ENCODE measurements at places on chromosomes 2 and 18.
A peak's percentile ranks its signal among the peaks of the same experiment; 100 is the strongest.

DNA sequence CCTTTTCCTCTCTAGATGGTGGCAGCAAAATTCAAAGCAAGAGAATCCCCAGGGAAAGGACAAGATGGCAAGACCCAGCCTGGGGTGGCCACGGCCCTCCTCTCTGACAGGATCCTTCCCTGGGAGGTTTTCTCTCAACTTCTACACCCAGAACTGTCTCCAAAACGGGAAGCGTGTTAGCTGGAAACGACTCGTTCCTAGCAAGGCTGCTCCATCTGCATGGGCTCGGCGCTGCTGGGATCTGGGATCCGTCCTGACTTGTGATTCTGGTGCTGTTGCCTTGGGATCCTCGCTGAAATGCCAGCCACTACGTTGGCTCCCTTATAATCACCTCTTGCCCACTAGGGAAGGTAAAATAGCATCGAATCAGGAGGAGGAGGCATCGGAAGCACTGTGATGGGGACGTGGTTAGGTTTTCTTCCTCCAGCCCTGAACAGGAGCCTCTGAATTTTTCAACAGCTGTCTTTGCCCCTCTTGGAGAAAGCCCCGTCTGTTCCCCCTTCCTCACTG, 514.8 kb upstream of the MYT1L start:
- DNase-seq, result no peak

- no peak for DNase-seq
Observed at GRCh38 chr2:29070526-29070925, 3.8 kb downstream of the PCARE start.

- no peak for DNase-seq
Observed at GRCh38 chr18:9885170-9886004, at the start of gene TXNDC2. Gene TXNDC2 (plus strand): TSS chr18:9885973. CDS start chr18:9886681, 708 bp downstream.

- no peak for DNase-seq
Observed at GRCh38 chr2:46010925-46011490, 286.2 kb upstream of the EPAS1 start.

- DNase-seq, result no peak
Observed at GRCh38 chr2:118726821-118727220, 120.6 kb downstream of the EN1 start.

- DNase-seq, result no peak
Observed at GRCh38 chr18:34707670-34708069, 2.4 kb upstream of the DTNA start.

GRCh38 chr18:50398099-50398498, 23.3 kb downstream of the SKA1 start:
- DNase-seq, result no peak

GRCh38 chr2:225842939-225843338, 443.4 kb downstream of the NYAP2 start:
- no peak for DNase-seq

DNA sequence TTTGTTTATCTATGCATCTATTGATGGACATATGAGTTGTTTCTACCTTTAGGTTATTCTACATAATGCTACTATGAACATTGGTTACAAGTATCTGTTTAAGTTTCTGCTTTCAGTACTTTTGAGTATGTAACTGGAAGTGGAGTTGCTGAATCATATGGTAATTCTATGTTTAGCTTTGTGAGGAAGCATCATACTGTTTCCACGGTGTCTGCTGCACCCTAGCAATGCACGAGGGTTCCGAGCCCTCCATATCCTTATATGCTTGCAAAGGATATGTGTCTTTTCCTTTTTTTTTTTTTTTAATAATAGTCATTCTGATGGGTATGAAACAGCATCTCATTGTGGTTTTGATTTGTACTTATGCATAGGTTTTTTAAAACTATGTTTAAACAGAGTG, 83.7 kb downstream of the FMNL2 start:
- no peak for DNase-seq

DNA sequence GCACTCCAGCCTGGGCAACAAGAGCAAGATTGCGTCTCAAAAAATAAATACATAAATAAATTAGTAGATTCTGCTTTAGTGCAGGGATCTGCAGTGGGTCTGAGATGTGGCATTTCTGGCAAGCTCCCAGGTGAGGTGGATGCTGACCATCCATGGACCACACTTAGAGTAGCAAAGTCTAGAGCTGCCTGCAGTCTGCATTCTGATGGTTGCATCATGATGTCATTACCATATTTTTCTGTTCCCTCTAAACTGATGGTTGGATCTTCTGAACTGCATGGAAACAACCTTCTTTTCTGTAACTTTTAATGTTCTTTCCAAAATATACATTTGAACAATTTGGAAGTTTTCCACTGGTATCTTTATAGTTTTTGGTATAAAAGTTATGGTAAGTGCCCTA, 42.9 kb downstream of the MYL12B start:
- DNase-seq, result no peak

- no peak for DNase-seq
Observed at GRCh38 chr2:68362749-68363148, 2.3 kb upstream of the PLEK start.

DNA sequence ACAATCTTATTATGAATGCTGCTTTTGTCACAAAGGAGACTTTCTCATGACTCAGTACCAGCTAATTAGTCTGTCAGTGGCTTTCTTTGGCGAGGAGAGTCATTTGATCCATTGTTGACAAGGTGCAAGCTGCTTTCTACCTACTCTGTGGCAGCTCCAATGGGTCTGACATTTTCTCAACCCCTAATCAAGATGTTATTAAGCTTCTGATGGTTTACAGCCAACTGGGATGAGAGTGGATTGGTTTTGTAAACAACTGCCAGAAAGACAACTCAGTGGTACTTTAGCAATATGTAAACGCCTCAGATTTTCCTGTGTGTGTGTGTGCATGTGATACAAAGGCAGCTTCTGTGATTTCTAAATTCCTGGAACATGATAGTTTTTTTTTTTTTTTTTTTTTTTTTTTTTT, 8.2 kb upstream of the CLIP4 start:
- no peak for DNase-seq

DNA sequence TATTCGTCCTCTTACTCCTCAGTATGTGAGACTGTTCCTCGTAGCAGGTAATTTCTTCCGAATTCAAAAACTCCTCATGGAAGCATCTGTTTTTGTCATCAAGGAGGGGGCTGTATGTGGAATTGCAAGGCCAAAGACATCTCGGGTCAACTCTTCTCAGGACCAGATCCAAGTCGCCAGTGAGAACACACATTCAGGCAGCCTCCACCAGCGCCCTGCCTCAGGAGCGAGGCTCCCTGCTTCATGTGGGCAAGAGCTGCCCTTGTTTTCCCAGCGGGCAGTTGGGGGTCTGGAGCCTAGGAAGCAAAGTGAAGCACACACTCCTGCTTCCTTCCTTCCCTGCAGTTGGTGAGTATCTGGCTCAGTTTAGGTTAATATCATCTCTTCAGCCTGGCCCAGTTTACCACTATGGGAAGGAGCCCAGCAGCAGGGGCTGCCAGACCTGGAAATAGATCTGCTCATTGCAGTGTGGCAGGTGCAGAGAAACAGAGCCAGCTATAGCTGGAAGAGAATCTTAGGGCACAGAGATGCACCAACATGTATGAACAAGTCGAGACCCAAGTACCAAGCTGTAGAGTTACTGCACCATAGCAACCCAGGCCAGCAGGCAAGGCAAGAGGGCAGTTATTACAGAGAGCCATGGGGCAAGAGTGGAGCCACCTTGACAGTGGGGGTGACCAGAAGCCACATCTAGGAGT, 25.3 kb downstream of the TMEM127 start:
- DNase-seq, result no peak

DNA sequence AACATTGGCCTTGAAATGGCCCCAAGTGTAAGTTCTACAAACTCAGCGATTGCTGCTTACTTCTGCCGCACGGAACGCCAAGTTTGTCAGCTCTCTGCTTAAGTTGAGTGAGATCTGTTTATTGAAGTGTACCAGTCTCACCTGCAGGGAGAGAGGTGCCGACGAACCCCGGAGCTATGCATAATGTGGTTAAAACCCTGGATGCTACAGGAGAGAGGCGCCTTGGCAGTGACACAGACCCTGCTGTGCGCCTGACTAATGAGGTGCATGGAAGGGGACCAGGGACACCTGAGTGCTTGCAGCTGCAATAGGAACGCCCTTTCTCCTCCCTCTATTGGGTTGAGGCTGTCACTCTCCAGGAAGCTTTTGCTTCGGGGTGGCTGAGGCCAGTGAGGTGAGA, 979 bp downstream of the SLC9A2 start:
- no peak for DNase-seq

DNA sequence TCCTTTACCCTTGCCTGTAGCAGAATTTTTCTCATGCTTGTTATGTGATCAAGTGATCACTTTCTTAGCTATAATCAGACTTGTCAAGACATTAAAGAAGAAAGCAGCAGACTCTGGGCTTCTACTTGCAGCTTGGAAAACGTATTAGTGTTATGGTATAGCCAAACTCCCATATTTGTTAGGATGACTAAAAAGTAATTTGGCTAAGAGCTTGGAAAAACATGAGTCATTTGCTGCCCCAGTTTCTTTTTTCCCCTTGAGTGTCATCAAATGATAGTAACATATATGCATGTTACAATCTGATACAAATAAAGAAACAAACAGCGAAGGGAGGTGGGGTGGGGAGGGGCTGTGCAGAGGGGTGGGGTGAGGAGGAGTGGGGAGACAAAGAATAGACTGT, 155.5 kb downstream of the IKZF2 start:
- DNase-seq, result no peak

DNA sequence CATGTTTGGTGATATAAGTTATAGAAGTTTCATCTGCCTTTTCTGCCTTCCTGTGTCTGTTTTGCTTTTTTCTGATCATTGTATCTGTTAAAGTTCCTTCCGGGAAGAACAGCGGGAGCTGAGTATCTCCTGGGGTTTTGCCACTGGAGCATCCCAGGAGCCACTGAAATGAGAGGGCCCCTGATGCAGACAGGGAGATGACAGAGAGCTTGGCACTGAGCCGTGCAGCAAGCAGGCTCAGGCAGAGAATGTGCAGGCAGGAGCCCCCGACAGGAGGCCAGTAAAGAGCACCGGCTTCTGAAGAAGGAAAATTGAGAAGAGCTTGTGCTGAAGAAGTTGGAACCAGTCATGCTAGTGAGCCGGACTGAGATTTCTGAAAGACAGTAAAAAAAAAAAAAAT, 137.8 kb downstream of the TDRD15 start:
- DNase-seq, result no peak

DNA sequence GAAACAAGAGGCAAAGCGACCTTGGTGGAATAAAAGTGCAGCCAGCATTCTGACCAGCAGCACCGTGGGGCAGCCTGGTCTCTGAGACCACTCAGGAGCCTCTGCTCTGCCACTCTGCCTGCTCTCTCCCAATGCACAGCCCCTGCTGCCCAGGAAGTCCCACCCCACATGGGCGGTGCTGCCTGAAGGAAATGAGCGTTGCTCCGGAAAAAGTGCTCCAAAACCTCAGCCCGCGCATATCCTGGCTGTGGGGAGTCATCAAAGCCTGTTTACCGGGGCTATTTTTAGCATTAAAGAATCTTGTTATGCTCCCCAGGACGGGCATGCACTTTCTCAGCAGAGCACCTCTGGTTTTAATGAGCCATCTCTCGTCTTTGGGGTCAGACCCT, 54.5 kb downstream of the EPAS1 start:
- peak; percentile 29 for DNase-seq

- no peak for DNase-seq
Observed at GRCh38 chr2:58734365-58734764, 493.2 kb upstream of the FANCL start.

- DNase-seq, result no peak
Observed at GRCh38 chr2:17869128-17869527, 9.3 kb upstream of the KCNS3 start.

DNA sequence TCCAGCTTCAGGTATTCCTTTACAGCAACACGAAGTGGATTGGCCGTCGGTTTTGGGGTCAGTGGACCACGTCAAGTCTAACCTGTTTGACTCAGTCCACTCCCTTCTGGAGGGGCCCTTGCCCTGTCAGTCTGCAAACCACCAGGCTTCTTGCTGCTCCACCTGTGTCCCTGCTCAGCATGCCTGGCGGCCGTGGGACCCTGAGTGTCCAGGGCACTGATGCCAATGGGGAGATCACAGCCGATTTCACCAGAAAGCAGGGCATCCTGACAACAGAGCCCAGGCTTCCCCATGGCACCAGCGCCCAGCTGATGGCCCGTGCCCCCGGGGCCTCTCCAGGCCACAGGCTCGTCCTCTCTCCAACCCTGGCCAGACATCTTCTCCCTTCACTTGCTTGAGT, 41.2 kb upstream of the HS6ST1 start:
- no peak for DNase-seq

- DNase-seq, result no peak
Observed at GRCh38 chr2:102013206-102014040, 21.7 kb downstream of the IL1R2 start.

DNA sequence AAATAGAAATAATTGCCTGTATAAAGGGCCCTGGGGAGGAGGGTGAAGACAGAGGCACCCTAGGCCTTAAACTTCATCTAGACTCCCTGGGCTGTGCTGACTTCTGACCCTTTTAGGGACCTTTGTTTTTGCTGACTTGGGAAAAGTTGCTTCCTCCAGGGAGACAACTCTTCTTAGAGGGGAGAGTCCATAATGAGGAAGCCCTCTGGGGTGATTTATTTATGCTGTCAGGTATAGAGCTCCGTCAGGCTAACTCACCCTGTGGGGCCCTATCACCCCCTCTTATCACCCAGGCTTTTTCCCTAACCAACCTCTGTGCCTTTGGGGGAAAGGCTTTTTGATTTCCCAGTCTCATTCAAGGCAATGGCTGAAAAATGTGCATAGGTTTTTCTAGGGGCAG, 8.1 kb downstream of the ONECUT2 start:
- DNase-seq, result no peak

- no peak for DNase-seq
Observed at GRCh38 chr2:101974663-101975062, 17.1 kb upstream of the IL1R2 start.

GRCh38 chr2:100272841-100273329, 49.4 kb downstream of the LONRF2 start:
- DNase-seq, result no peak

- DNase-seq, result no peak
Observed at GRCh38 chr2:43057026-43057741, 169.2 kb downstream of the ZFP36L2 start.

DNA sequence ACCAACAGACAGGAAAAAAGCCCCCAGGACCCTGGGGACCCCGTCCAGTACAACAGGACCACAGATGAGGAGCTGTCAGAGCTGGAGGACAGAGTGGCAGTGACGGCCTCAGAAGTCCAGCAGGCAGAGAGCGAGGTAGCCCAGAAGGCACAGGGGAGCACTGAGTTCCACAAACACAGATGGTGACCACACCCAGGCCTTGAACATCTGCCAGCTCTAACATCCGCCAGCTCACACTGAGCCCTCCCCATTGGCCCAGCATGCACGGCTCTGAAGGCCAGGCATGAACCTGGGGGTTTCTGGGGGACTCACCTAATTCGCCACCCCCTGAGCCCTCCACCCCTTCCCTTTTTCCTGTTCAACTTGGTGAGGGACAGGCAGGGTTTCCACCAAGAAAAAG, 25.6 kb upstream of the PRLH start:
- no peak for DNase-seq

- no peak for DNase-seq
Observed at GRCh38 chr2:3480352-3481010, 38.9 kb downstream of the ADI1 start.

- no peak for DNase-seq
Observed at GRCh38 chr18:13661779-13662256, 64.5 kb downstream of the FAM210A start.

Measured in T-helper 17 cell (primary cell).